Adipocyte (in vitro differentiated cells): ENCODE measurements at places on chromosomes 7 and 10.
A peak's percentile ranks its signal among the peaks of the same experiment; 100 is the strongest.

DNA sequence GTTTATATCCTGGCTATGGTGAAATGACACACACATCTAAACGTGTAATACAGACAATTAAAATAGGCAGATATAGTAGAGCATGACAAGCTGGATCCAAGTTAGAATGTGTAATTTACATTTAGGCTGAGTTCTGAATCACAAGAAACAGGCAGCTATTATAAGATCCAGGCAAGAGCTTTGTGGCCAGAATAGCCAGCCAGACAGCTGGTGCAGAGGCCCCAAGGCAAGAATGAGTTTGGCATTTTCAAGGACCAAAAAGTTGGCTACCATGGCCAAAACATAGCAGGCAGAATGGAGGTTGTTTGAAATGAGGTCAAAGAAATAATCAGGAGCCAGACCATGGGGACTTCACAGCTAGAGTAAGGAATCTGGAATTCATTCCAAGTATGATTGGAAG lies 281.7 kb downstream of the MTERF1 start:
- DNase-seq = no peak

- DNase-seq = peak; percentile 30
Measured at GRCh38 chr7:90626013-90626412, 29.9 kb downstream of the CDK14 start.

DNA sequence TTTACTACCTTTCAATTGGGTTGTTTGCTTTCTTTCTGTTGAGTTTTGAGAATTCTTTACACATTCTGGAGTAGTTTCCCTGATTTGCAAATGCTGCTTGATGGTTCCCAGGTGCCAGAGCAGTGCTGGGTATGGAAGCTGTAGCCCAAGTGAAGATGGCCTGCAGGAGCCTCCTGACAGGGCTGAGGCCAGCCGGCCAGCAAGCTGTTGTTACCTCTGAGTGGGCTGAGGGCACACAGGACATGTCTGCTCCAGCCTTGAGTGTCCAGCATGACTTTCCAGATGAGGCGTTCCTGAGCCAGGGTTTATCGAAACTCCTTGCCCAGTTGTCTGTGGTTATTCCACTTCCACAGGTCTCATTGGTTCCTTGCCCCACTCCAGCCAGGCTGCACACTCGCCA lies 164.6 kb upstream of the TNS3 start:
- DNase-seq = no peak

DNA sequence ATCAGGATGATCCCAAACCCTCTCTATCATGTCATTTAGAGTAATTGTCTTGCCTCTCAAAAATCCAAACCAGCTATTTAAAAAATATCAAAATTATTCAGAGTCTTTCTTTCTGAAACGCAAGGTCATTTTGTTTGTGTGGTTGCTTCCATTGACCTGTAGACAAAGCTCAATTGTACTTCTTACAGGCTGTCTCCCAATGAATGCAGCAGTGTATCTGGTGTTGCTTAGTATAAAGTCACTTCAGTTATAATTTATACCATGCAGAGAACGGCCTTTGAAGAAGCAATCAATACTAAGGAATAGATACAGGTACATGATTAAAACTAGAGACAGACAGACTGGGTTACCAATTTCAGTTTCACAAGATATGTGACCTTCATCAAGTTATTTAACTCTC lies 80.9 kb downstream of the DOCK4 start:
- no peak for DNase-seq

GRCh38 chr10:64011912-64012714 lies 490.9 kb downstream of the REEP3 start:
- DNase-seq = no peak
